ENCODE measurements at places on chromosomes 12 and 14.

DNA sequence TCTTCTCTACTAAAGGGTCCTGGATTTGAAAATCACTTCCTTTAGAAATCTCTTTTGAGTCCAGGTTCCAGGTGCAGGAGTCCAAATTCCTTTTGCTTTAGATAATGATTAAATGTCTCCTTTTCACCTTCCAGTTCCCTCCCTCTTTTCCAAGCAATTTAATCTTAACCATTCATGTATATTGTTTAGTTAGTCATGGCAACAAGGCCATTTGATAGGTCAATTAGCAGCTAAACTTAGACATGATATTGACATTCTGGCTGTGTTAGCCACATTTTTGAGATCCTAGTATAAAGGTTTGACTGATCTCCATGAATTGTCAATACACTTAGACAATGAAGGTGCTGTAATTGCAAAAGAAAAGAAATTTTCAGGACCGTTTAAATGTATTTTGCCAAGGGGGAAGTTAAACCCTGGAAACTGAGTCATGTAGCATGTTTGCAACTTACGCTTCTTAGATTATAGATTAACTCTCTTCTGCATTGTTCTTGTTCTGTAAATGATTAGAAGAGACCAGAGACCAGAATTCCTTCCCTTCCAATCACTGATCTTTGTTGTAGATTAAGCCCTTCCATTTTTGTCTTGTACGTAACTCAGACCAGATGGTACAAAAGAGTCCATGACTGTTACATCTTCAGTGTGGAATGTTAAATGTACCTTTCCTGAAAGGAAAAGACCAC is 12.4 kb upstream of the C12orf75 start:
- H3K4me3 ChIP-seq, result no peak overlapping the region
- H3K36me3 ChIP-seq, result no peaks in the 10 kb centered on the region
- no peak overlapping the region for H3K27ac ChIP-seq
- no peak for DNase-seq
- peaks cover 11% of the 10 kb centered on the region for H3K4me1 ChIP-seq

- no peak overlapping the region for H3K4me3 ChIP-seq
- H3K36me3 ChIP-seq, result peaks cover 3% of the 10 kb centered on the region
- H3K4me1 ChIP-seq, result peaks cover 24% of the 10 kb centered on the region
- no peaks in the 10 kb centered on the region for H3K27me3 ChIP-seq
- DNase-seq, result no peak
- H3K27ac ChIP-seq, result no peak overlapping the region
Measured at GRCh38 chr12:93387780-93388179, 10.1 kb downstream of the NUDT4 start.

DNA sequence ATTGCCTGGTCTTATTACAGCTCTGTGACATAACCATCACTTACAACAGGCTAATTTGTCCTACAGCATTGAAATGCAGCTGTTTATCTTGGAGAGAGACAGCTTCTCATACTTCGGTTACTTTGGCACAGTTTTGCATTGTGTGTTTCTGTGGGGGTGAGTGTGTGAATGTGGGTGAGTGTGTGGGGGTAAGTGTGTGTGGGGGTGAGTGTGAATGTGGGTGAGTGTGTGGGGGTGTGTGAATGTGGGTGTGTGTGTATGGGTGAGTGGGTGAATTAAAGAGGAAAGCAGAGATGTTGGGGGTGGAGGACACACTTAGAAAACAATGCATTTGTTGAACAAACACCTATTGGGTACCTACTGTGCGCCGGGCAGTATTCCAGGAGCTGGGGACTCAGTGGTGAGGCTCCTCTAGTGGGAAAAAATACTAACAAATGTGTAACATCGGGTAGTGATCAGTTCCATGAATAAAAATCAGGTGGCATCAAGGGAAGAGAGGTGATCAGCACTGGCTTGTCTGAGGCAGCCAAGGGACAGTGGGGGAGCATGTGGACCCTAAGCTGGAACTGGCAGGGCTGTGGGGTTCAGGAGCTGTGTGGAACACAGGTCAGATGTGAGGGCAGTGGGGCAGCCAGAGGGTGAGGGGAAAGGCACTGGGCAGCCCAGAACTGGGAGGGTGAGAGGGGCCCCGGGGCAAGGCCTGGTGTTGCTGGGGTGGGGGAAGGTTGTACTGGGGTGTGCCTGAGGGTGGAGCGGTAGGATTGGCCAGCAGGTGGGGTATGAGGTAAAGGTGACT is 44.1 kb upstream of the AMN start:
- H3K4me3 ChIP-seq, result no peak overlapping the region
- no peak overlapping the region for H3K27ac ChIP-seq
- H3K27me3 ChIP-seq, result no peaks in the 10 kb centered on the region
- DNase-seq, result no peak

- peak overlapping the region; percentile 97 for H3K4me3 ChIP-seq
- no peaks in the 10 kb centered on the region for H3K27me3 ChIP-seq
- peak overlapping the region; percentile 92 for H3K27ac ChIP-seq
- no peak for DNase-seq
- peaks cover 33% of the 10 kb centered on the region for H3K4me1 ChIP-seq
Measured at GRCh38 chr12:68612697-68613096, 2.0 kb downstream of the RAP1B start.

DNA sequence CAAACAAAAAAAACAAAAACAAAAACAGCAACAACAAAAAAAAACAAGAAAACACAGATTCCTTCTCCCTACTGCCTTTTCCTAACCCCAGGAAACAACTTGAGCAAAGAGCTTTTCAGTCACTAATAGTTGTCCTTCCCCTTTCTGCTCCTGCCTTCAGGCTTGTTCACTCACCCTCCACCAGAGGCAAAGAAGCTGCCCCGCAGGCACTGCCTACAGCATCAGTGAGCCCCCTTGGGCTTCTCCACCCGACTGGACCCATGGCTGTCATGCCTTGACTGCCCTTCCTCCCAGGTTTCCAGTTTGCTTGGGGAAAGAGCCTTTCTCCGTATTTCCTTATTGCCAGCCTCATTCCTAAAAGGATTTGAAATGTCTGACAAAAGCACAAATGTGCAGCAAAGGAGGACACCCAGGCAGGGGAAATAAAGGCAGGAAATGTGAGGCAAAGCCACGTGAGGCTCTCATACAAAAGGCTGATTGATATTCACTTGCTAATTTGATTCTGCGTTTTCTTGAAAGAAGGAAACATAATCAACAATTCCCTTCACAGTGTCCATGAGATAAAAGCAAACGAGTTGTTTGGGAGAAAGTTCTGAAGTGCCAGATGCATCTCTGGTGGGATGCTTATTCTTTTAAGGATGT is 85.7 kb downstream of the GPATCH2L start:
- H3K27ac ChIP-seq, result no peak overlapping the region
- H3K4me3 ChIP-seq, result no peak overlapping the region
- H3K4me1 ChIP-seq, result no peaks in the 10 kb centered on the region
- no peak for DNase-seq

GRCh38 chr14:94145902-94146527 is 16.6 kb upstream of the IFI27L2 start:
- H3K27me3 ChIP-seq, result no peaks in the 10 kb centered on the region
- H3K4me3 ChIP-seq, result no peak overlapping the region
- H3K4me1 ChIP-seq, result peaks cover 5% of the 10 kb centered on the region
- no peaks in the 10 kb centered on the region for H3K36me3 ChIP-seq
- no peak overlapping the region for H3K27ac ChIP-seq

DNA sequence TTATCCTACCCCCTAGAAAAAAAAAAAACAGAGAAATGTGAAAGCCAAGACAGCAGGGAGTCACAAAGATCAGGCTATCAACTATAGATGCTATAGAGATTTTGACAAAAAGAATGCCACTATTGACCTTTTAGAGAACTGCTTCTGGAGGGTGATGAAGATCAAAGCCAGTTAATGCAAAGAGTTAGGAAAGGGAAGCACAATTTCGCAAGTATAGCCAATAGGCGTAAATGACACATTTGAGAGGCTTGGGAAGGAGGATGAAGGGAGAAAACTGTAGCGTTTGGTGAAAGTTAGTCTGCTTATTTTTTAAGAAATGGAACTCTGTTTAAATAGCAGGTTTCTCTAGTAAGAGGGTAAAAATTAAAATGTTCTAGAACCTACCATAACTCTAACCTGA is 190.7 kb downstream of the DUSP6 start:
- no peaks in the 10 kb centered on the region for H3K4me1 ChIP-seq
- H3K27ac ChIP-seq, result no peak overlapping the region
- H3K4me3 ChIP-seq, result no peak overlapping the region
- DNase-seq, result no peak
- no peaks in the 10 kb centered on the region for H3K27me3 ChIP-seq

DNA sequence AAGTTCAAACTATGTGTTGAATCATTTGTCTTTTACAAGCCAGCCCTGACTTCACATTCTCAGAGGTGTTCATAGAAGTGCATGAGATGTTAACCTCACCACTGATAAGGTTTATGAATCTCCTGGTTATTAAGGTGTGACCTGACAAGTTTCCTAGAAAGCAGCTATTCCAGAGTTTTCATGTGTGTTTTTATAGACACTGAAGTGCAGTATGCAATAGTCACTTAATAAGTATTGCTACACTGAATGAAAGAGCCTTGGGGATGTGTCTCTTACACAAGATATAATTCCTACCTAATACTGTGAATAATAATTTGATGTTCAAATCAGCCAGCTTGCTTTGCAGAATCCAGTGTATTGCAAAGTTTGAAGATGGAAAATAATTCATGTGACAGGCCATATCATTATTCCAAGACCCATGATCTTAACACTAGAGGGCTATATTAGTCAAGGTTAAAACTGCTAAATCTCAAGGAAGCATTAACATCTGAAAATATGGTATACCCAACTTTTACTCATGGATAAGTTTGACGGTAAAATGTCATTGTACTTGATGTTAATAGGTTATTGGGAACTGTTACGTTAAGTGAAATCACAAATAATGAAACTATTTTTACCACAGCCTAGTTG is 13.0 kb downstream of the SLC25A3 start:
- no peak overlapping the region for H3K27ac ChIP-seq
- H3K36me3 ChIP-seq, result peaks cover 8% of the 10 kb centered on the region
- H3K27me3 ChIP-seq, result no peaks in the 10 kb centered on the region
- H3K4me1 ChIP-seq, result no peaks in the 10 kb centered on the region
- H3K4me3 ChIP-seq, result no peak overlapping the region

DNA sequence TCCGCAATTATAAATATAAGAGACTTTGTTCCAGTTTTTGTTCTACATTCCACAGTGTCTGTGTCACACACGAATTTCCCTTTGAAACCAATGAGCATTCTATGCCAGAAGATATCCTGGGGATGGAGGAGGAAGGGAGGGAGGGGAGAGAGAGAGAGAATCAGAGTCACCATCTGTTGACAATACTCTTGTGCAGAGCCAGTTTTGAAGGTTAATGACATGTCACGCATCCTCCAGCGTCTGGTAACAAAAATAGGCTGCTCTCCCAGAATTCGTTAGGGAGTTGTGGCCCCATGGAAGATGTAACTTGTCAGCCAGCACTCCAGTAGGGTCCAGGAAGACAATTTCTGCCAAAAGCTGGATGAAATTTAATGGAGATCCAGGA is 213.5 kb upstream of the KRR1 start:
- H3K27ac ChIP-seq, result no peak overlapping the region
- H3K4me3 ChIP-seq, result no peak overlapping the region
- no peaks in the 10 kb centered on the region for H3K36me3 ChIP-seq
- H3K27me3 ChIP-seq, result no peaks in the 10 kb centered on the region
- no peak for DNase-seq
- no peaks in the 10 kb centered on the region for H3K4me1 ChIP-seq

DNA sequence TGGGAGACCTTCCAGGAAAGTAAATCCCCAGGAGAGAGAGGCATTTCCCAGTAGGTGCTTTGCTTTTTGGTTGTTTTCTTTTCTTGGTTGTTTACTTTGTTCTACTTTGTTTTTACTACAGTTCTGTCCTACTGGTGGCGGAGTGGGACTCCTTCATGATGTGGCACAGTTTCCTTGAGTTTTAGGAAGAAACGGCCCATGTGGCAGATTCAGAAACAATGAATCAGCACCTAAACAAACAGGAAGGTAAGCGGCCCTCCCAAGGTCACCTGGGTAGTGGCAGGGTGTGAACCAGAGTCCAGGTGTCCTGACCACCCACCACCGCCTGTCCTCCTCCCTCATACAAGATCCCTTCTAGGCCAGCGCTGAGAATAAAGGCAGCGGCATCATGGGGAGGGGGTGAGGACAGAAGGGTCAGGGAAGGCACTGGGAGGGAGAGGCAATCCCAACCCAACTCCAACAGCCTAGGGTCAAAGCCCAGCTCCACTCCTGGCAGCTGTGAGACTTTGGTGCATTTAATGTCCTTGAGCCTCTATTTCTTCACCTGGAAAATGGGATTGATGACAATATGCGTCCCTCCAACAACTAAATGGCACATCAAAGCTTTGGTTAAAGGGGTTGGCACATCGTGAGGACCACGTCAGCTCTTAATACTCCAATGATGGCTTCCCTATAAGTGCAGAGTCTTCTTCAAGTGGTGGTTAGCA is 111.5 kb upstream of the BCL2L14 start:
- H3K4me3 ChIP-seq, result no peak overlapping the region
- DNase-seq, result no peak
- H3K27ac ChIP-seq, result no peak overlapping the region
- H3K4me1 ChIP-seq, result peaks cover 13% of the 10 kb centered on the region

DNA sequence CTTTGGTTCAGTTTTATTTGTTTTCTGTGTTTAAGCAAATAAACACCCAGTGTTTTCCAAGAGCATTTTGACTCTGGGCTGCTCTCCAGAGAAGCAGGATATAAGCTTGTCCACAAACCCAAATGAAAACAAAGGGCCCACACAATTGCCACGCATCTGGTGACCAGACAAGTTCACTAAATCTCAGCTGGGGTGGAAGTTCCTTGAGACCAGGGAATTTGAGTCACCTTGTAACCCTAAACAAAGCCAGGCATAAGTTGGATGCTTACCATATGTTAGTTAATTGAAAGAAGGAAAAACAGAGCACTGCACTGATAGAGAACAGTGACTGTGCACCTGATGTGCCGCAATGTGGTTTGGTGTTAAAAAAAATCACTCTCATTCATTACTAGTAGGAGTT is 1.6 kb upstream of the TXNRD1 start:
- no peak for DNase-seq
- no peak overlapping the region for H3K27ac ChIP-seq
- H3K4me1 ChIP-seq, result peaks cover 11% of the 10 kb centered on the region

GRCh38 chr12:51200806-51201205 is 17.1 kb downstream of the POU6F1 start:
- DNase-seq, result no peak
- H3K4me1 ChIP-seq, result peaks cover 2% of the 10 kb centered on the region
- H3K27me3 ChIP-seq, result no peaks in the 10 kb centered on the region

DNA sequence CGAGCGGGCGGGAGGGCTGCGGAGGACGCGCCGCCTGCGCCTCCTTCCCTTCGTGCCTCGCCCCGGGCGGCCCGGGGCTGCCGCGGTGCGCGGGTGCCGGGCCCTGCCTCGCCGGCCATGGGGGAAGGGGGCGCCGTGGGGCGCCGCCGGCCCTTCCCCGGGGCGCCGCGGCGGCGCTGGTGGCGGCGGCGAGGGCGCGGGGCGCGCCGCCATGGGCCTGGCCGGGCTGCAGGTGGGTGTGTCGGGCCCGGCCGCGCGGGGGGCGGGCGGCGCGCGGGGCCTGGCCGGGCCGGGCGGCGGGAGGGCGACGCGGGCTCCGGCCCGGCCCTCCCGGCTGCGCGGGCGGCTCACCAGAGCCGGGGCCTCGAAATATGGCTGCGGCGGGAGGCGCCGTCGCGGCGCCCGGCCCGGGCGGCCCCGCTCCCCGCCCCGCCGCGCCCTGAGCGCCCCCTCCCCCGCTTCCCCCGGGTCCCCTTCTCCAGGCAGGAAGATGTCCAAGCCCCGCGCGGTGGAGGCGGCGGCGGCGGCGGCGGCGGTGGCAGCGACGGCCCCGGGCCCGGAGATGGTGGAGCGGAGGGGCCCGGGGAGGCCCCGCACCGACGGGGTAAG is 5.1 kb downstream of the KMT5A start:
- H3K4me1 ChIP-seq, result peaks cover 38% of the 10 kb centered on the region
- H3K4me3 ChIP-seq, result peak overlapping the region; percentile 49
- H3K27me3 ChIP-seq, result no peaks in the 10 kb centered on the region
- no peak for DNase-seq
- H3K36me3 ChIP-seq, result peaks cover 5% of the 10 kb centered on the region

GRCh38 chr12:105935106-105935505 is 203.6 kb downstream of the NUAK1 start:
- no peaks in the 10 kb centered on the region for H3K36me3 ChIP-seq
- no peak for DNase-seq
- no peaks in the 10 kb centered on the region for H3K27me3 ChIP-seq
- no peak overlapping the region for H3K27ac ChIP-seq

Data from T-cell (primary cell).